ENCODE measurements at places on chromosomes 11 and 22.

- no peak for DNase-seq
Observed at GRCh38 chr22:19811811-19812771, 42.6 kb downstream of the GNB1L start.

GRCh38 chr11:66800720-66801428 is 42.4 kb upstream of the RCE1 start:
- no peak for DNase-seq

DNA sequence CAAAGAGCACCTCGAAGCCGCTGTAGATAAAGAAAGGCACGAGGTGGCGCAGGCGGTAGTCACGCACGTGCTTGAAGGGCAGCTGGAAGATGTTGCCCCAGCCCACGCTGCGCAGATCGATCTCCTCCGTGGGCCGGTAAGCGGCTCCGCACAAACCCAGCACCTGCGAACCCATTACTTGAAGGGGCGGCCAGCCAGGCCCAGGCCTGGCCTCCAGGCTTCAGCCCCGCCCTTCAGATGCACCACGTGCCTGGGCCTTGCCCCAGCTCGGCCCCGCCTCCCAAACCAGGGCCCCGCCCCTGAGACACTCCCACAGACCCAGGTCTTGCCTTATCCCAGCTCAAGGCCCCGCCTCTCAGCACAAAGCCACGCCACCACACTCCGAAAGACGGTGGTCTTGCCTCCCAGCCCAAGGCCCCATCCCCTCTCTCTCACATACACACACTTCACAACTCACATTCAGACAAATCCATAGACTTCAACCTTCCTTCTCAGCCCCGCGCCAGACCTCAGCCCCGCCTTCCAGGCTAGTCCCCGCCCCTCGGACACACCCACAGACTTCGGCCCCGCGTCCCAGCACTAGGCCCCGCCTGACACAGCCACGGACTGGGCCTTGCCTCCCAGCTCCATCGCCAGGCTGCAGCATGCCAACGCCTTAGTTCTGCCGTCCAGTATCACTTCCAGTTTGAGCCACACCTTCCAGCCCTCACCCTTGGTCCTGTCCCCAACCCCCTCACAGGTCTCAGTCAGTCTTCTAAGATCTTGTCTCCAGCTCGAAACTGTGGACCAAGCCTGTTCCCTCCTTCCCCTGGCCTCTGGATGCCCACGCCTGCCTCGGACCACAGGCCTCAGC is 7.0 kb downstream of the UNC93B1 start:
- DNase-seq = no peak

DNA sequence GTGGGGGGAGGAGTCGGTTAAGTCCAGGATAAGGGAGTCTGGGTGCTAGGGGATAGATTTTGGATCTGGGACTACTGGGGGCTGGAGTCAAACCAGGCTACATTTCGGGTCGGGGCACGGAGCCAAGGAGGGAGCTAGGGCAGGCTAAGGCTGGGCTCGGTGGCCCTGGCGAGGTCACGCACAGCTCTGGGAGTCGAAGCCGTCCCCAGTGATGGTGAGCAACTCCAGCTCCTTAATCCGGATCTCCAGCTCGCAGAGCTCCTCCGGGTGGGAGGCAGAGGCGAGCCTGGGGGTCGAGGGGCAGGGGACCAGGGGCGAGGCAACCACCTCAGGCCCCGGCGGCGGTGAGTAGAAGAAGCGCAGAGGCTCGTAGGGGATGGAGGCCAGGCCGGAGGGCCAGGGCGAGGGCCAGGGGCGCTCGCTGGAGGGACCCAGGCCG is 544 bp downstream of the C11orf91 start:
- DNase-seq = no peak

GRCh38 chr11:3816673-3817072 is 8.3 kb downstream of the PGAP2 start:
- no peak for DNase-seq

GRCh38 chr11:118997627-118998387 is at the start of gene CENATAC:
CENATAC (plus strand) TSS chr11:118998138; CDS start chr11:118998198, 60 bp downstream.
- DNase-seq = peak; percentile 93

DNA sequence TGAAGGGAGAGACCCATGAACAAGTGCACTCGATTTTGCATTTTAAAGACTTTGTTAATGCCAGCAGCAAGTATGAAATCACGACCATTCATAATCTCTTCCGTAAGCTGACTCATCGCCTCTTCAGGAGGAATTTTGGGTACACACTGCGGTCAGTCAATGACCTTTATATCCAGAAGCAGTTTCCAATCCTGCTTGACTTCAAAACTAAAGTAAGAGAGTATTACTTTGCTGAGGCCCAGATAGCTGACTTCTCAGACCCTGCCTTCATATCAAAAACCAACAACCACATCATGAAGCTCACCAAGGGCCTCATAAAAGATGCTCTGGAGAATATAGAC is 5.9 kb downstream of the SERPIND1 start:
- no peak for DNase-seq

DNA sequence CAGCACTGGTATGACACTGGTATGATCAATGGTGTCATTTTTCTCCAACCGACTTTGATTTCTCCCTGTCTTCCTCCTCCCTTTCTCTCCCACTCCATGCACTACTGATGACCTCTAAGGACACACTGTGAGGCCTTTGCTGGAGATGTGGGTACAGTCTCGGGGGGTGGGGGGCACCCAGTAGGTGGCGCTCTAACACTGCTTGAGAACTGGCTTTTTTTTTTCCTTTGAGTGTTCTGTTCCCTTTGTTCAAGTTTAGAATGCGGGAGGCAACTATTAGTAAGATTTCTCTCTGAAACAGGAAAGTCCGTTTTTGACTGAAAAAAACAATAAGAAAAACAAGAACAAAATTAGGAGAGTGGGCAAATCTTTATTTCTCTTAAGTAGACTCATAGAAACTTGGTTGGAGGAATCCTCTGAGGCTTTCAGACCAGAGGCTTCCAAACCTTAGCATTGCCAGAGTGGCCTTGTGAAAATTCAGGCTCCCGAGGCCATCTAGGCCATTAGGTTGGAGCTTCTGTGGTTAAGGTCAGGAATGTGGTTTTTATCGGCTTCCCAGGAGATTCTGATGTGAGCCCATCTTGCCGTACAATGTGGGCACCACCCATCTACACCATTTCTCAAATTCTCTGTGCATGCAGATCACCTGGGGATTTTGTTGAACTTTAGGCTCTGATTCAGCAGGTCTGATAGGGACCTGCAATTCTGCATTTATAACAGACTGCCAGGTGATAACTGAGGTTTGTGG is 43.2 kb downstream of the PANX1 start:
- no peak for DNase-seq

DNA sequence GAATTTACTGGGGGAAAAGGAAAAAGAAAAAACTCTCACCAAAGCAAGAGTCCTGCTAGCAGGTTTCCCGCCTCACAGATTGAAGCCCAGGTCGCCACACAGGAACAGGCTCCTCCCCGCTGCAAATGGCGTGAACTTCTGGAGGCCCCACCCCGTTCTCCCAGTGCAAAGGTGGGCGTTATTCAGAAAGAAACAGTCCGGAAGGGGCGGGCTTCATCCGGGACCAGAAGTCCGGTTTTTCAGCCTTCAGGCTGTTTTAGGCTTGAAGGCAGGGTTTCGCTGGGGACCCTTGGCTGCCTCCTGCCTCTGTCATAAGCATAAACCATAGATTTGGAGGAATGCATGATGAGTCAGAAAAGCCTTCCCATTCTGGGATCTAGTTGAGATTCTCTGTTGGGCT is 148.3 kb upstream of the POU2AF2 start:
- no peak for DNase-seq

GRCh38 chr11:67627441-67627811 is 2.3 kb downstream of the NUDT8 start:
- DNase-seq = no peak

DNA sequence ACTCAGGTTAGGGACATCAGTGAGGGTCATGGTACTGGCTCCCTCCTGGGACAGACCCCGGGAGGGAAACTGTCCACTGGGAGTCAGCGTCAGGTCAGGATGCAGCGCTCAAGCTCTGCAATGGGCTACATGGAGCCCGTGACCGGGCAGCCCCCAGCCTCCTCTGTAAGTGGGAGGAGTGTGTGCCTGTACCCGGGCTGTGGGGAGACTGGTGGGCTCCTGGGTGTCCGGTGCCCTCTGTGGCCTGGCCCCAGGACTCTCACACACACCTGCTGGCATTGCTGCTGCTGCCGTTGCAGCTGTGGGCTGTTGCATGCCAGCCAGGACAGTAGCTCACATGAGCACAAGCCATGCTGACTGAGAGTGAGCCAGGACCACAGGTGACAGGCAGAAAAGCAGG is 630.3 kb downstream of the TBC1D22A start:
- DNase-seq = no peak

- DNase-seq = no peak
Observed at GRCh38 chr22:44187652-44188230, 7.0 kb downstream of the PARVG start.

DNA sequence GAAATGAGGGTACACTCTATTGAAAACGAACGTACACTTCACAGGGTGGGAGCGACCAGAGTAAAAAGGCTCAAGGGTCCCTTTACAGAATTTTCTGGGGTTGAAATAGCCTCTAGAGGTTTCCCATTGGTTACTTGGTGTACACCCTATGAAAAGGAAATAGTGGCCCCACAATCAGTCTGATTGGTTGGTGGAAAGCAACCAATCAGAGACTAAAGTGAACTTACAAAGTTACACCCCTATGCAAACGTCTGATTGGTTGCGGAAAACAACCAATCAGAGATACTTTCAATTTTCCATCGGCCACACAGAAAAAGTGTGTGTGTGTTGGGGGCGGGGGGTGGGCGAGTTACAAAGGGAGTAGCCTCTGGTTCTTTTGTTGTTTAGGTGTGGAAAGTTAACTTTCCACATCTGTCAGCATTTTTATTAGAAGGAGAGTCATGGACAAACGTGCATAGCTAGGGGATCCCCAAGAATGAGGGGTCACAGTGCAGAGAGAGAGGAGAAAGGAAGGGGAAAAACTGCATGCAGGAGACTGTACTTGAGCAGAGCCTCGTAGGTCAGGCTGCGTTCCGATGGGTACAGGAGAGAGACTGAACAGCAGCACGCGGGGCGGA is 1152.1 kb downstream of the TBC1D22A start:
- DNase-seq = no peak
